ENCODE measurements at places on chromosomes 6 and 20.

- no peak for DNase-seq
Measured at GRCh38 chr6:113508249-113508648, 348.9 kb upstream of the MARCKS start.

- no peak for DNase-seq
Measured at GRCh38 chr6:25181350-25181724, 97.8 kb upstream of the CARMIL1 start.

DNA sequence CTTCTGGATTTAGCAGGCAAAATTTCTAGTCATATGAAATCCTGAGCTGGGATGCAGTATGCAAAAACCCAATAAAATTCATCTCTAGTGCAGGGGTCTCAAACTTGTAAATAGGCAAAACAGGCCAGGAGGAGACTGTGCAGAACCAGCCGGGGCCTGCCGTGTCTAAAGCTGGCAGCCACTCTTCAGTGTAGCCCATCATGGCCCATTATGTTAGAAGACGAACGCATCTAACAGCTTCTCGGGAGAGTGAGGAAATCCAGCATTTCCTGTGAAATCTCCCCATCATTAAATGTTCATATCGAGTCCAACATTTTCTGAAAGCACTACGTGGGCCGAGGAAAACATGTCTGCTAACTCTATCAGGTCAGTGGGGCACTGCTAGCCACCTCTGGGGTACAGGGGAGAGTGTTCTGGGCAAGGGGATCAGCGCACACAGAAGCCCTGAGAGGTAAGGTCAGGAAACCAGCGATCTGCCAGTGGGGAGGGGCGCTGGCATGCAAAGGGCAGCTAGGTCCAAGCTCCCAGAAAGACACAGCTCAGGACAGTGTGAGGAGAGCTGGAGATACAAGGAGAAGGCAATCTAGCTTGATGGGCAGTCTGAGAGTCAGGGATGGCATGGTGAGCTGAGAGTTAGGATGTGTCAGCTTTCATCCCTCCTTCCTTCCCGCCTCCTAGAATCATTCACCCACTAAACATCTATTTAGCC is 144.2 kb downstream of the PREX1 start:
- no peak for DNase-seq

- no peak for DNase-seq
Measured at GRCh38 chr6:56143796-56144195, 103.6 kb downstream of the COL21A1 start.

GRCh38 chr20:62768551-62769287 is 27.6 kb upstream of the MRGBP start:
- no peak for DNase-seq

DNA sequence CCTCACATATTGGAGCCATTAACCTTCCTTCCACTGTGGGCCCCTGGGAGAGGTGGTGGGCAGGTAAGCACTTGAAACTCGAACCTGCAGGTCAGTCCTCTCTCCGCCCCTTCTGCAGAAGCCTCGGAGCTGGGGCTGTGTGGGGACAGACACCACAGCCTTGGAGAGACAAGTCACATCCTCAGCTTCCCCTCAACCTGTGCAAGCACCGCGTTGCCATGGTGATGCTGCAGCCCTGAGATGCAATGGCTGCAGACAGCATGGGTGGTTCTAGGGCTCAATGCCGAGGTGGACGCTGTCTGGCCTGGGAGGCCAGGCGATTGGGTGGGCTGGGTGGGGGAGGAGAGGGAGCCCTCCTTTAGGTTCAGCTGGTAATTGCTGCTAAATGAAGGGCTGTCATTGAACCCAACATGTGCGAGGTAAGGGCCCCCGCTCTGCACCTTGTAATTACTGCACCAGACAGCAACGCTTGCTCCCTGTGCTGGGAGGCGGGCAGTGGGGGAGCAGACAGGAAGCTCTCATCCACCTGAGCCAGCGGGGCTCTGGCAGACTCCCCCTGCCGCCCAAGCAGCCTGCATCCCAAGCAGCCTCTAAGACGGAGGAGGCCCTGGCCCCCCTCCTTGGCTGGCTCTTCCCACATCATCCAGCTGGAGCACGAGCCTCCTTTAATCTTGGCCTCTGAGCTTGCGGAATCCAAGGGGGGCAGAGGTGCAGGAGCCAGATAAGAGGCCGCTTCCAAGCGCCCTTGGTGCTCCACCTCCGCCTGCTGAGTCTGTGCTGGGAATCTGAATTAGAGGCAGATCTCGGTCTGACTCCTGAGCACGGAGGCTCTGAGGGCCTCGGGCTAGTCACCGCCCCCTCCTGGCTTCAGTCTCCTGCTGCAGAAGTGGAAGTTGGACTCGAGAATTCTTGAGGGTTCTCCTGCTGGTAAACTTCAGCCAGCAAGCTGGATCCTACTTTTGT is 39.8 kb upstream of the CDH22 start:
- DNase-seq, result peak; percentile 24

DNA sequence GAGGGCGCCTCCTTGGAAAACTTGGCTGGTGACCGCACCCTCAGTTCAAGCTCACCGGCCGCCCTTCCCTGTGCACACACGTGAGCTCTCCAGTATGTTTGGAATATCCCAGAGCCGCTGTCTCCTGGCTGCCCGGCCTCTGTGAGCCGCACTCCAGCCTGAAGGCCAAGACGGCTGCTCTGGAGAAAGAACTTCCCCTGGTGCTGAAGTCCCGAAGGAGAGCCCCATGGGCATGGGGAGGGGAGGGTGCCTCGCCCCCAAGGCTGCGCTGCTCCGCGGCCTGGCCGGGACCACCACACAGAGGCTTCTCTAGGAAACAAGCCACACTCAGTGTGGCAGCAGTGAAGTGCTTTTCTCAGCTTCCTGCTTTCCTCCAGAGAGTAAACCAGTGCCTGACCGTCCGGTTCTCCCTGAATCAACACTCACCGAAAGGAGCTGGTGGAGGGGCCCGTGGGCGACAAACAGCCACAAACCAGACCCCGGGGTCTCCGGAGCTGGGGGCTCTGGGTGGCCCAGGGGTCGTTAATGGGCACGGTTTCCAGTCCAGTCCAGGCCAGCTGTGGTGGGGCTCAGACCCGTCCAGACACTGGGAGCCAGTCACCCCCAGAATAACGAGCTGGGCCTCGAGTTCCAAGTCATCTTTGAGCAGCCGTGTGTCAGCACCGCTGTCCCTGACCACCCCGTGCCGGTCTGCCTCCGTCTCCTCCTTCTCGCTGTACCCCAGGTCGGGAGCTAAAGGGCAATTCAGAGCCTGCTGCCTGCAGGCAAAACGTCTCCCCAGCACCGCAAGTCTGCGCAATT is 87.4 kb upstream of the BHLHE23 start:
- DNase-seq, result no peak

- no peak for DNase-seq
Measured at GRCh38 chr6:33856655-33857054, 52.9 kb upstream of the MLN start.

DNA sequence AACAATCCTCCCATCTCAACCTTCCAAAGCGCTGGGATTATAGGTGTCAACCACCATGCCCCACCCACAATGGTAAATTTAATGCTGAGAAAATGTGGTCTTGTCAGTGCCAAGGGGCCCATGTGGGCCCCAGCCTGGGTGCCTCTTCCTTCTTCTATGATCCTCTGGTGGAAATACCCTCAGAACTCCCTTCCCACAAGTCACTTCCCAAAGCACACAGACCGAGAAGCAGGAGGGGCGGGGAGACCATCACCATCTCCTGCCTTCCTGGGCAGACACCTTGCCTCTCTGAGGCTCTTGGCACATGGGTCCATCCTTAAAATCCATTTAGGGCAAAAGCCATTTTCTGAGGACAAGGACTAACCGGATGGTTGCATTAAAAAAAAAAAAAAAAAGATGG is 59.0 kb downstream of the NOL4L start:
- no peak for DNase-seq

GRCh38 chr6:29763491-29764289 is 40.5 kb downstream of the HLA-F start:
- DNase-seq, result no peak

DNA sequence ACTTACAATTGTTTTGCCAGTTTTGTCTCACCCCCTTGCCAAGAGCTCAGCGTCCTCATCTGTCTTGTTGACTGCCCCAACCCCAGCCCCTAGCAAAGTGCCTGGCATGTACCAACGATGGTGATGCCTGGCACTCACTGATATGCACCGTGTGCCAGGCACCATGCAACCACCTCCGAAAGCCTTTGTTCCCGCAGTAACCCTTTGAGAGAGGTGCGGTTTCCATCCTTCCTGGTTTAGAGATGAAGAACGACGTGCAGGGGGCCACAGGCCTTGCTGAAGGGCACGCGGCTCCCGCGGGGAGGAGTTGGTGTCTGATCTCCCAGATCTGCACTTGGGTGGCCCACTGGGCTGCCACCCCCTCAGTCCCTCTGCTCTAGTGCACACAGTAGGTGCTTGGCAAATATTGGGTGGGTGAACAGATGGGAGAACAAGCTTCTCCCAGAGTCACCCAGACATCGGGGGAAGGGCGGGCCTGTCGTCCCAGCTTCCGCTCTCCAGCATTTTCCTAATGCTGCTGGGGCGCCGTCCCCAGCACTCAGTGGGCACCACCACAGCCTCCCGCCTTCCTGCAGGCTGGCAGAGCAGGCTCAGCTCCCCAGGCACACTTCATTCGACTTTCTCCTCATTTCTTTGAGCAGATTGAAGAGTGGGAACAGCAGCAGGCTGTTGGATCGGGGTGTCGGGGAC is 35.3 kb downstream of the DLGAP4 start:
- no peak for DNase-seq
